ENCODE measurements at places on chromosomes 4 and X.

DNA sequence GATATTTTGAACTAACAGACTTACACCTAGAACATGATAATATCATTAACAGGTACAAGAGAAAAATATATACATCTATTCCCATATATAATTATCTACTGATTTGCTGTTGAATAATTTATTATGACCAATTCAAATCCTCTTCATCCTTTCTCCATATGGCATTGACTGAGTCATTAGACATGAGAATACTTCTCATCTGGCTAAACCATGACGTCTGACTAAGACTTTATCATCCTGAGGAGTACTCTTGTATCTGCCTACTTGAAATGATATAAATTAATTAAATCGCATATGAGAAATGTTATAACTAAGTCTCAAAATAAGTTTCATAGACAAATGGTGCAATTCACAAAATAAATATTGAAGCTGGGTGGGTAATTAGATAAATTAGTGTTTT lies 67.4 kb downstream of the EMCN start:
- DNase-seq = no peak

GRCh38 chr4:8245884-8246833 lies 23.4 kb upstream of the HTRA3 start:
- peak; percentile 84 for DNase-seq

GRCh38 chr4:8820178-8821102 lies 51.2 kb downstream of the HMX1 start:
- DNase-seq = peak; percentile 31

GRCh38 chr4:133641191-133641590 lies 492.1 kb downstream of the PCDH10 start:
- no peak for DNase-seq

DNA sequence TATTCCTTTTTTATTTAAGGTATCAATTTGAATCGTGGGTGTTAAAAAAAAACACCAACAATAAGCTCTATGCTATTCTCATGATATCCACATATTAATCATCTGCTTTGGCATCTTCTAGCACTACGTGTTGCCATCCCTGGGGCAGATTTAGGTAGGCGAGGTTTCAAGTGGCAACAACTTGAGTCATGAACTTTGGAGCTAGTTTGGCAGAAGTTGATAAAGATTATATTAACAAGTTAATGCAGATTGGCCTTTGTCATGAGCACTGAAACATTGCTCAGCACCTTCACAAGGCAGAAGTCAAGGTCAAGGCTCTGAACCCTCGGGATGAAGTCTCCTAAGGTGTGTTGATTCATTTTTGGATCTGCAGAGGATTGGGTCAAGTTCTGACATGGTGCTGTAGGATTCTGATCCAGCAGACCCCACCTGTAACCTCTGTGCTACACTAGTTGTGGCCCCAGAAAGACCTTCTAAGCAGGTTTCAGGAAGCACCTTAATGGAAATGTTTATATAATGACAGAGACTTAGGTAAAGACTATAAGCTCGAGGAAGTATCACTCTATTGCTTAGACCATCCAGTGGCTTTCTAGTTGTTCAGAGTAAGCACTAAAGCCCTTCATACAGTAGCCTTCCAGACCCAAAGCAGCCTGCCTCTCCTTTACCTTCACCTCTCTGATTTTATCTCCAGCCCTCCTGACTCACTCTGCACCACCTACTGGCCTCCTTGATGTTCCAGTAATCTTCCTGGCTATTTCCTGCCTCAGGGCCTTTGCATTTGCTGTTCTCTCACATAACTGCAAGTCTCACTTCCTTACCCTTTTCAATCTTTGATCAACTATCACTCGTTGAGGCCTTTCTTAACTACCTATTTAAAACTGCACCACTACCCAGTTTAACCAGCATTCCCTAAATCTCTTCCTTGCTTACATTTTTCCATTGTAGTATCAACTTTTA lies 117.0 kb upstream of the SLC4A4 start:
- DNase-seq = no peak

DNA sequence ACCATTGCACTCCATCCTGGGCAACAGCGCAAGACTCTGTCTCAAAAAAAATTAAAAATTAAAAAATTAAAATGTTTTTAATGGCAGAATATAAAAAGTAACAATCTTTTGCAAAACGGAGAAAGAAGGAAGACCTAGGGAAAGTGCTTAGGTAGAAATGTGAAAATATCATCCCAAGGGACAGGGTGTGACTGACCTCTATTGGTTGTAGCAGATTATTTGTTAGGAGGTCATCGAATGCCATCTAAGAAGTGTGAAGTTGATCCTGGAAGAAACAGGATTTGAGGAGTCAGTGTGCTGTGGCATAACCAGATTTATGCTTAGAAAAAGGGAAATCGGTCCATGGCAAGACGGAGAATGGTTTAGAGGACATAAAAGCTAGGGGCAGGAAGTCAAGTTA lies 18.1 kb upstream of the C4orf36 start:
- DNase-seq = no peak

- DNase-seq = peak; percentile 39
Measured at GRCh38 chr4:7762376-7763030, 177.2 kb downstream of the AFAP1 start.

DNA sequence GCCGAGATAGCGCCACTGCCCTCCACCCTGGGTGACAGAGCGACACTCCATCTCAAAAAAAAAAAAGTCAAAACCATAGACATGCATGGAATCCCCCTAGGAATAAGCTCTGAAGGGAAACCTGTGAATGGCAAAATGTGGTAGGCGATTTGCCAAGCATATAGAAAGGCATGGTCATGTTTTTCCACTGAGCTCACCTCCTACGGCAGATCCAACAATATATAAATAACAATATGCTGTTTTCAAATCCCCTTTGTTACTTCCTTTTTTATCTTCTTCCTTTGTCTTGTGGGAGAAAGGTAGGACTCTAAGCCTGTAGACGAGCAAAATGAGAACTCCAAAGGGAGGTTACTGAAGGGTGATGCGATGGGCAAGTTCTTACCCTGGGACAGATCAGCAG lies 219.0 kb downstream of the PALLD start:
- DNase-seq = no peak

DNA sequence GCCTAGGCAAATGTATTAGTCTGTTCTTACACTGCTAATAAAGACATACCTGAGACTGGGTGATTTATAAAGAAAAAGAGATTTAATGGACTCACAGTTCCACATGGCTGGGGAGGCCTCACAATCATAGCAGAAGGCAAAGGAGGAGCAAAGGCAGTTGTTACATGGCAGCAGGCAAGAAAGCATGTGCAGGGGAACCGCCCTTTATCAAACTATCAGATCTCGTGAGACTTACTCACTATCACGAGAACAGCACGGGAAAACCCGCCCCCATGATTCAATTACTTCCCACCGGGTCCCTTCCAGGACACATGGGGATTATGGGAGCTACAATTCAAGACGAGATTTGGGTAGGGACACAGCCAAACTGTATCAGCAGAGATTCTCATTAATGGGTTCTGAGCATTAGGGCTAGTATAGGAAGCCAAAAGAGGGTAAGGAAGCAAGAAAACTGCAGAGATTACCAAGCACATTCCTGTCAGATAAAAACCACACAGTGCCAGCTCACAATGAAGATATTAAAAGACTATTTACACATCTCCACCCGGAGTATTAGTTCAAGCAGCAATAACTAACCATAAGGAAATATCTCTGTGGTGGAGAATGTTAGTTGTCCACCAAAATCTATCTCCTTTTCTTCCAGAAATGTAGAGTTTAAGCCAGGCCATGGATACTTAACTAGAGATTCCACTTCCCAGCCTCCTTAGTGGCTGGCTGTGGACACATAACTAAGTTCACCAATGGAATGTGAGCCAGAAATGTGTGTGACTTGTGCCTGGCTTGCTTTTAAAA lies 61.2 kb upstream of the HOPX start:
- no peak for DNase-seq

DNA sequence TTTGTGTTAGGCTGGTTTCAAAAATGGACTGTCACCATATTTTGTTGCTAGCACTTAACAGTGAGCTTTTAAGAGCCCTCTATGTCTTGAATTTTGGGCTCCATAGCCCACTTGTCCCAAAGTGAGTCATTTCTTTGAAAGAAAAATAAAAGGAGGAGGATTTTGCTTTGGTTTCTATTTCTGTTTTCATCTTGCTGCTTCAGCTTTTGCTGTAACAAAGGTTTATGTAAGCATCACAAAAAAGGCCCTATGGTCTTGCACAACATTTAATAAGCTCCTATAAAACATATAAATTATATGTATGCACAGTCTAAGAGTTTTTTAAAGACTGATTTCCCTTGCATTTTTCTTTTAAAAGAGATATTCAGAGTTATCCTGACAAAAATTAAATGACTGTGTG lies 105.2 kb downstream of the PHOX2B start:
- DNase-seq = no peak

GRCh38 chr4:102616636-102617035 lies 115.5 kb downstream of the NFKB1 start:
- no peak for DNase-seq

GRCh38 chr4:7828011-7828720 lies 111.5 kb downstream of the AFAP1 start:
- DNase-seq = peak; percentile 59

DNA sequence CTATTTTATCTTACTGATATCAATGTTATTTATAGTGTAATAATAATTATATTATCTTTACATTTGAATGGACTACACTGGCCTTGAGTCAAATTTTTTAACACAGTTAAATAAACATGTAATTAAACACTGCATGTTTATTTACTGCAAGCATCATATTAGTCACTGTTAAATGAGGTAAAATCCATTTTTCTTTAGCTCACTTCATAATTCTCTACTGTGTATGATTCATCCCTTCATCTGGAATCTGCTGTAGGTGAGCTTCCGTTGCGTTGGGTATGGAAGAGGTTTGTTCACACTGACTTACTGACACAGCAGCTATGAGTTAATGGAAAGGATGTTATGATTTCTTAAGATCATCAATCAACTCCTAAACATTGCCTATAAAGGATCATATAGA lies 572.3 kb downstream of the PCDH11X start:
- no peak for DNase-seq

- DNase-seq = no peak
Measured at GRCh38 chrX:147322496-147322895, 508.0 kb upstream of the CXorf51A start.

- no peak for DNase-seq
Measured at GRCh38 chr4:108140328-108140727, 28.4 kb downstream of the LEF1 start.

DNA sequence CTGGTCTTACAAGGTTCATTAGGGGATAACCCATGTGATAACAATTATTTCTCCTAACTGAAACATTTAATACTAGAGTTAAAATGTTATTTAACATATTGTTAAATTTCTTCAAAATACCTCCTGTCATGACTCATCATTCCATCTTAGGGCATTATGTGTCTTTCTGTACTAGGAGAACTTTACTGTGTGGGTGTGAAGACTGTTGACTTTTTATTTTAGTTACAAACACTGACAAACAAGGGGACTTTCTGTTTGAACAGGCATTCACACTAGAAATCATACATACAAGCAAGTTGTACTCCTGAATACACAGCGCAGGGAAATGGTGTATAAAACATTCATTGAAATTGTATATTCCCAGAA lies 175.9 kb downstream of the FBXW7 start:
- DNase-seq = no peak

- DNase-seq = no peak
Measured at GRCh38 chr4:82525307-82525911, 36.4 kb downstream of the TMEM150C start.

DNA sequence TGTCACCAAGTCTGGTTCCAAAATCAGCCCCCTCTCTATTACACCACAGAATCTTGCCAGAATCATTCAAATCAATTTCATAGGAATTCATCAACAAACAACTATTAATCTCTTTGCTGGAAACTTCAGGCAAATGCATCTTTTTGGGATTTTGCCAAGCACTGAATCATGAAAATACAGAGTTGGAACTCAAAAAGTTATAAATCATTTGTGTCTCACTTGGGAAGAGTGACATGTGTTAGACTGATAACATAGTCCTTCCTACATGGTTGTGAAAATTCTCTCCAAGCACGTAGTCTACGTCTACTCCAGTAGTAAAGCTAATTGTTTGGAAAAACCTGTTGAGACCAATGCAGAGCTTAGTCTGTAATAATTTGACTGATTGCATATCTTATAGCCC lies 19.0 kb downstream of the CXCL8 start:
- DNase-seq = no peak

DNA sequence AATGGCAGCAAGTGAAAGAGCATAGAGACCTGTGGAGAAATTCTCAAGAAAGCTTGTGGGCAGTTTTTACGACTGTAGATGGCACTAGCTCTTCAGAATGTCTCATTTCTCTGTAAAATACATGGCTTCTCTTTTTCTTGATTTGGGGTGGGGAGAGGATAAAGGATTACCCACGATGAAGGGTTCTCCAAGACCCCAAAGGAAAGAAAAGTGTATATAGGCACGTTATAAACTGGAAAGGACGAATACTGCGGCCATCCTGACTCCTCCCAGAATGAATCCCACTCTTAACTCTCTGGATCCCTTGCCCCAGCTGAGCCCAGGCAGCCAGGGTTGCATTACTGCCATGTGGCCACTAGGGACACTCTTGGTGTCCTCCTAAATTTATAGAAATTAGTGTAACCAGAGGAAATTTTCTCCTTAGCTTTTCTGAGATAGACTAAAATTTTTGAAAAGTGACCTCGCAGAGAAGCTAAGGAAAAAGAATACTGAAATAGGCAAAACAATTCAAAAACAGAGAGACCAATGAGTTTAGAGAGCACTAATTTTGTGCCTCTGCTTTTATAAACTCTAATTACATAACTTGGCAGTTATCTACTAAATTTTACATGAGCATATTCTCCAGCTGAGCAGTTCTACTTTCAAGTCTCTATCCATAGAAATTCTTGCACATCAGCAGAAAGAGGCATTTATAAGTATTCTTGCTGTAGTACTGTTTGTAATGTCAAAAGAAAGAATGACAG lies 37.8 kb upstream of the PCDH19 start:
- DNase-seq = no peak

DNA sequence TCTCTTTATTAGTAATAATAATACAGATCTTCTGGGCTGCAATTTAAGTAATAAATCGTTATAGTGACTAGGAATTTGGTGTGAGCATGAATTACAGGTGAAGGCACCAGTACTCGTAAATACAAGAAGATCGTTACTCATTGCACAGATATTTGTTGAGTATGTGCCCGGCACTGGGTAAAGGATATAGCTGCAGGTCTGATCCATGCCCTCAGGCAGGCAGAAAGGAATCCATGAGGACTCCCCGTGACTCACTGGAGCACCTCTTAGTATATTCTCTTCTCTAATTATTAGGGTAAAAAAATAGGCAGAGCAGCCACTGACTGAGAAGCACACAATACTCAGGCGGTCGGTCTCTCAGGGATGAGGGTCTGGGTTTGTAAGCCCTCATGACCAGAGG lies 868.3 kb downstream of the RAB28 start:
- DNase-seq = no peak

DNA sequence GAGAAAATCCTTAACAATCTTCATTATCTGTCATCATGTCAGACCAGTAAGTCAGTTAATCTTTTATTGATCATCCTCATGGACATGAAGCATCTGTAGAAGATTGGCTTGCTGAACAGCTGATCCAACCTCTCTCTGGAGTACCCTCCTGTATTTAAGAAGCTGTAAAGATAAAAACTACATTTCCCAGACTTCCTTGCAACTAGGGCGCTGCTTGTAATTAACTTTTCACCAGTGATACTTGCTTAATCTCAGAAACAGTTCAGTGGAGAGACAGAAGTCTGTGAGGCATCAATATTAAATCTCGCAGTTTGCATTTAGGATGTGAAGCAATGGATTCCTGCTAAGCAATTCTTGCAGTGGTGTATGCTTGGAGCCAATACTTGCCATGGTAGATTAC lies 36.0 kb upstream of the SMARCA5 start:
- DNase-seq = no peak

- DNase-seq = no peak
Measured at GRCh38 chr4:3485011-3485791, 22.1 kb downstream of the DOK7 start.

- no peak for DNase-seq
Measured at GRCh38 chrX:7965436-7965835, 38.2 kb upstream of the PNPLA4 start.

Measured in lower lobe of right lung (tissue), 2 donors.